CD4-positive, alpha-beta T cell treated with Interleukin-4 for 4 hours (primary cell): ENCODE measurements at places on chromosomes 16 and 17.

GRCh38 chr17:74354123-74354522 lies 7.5 kb downstream of the BTBD17 start:
- peak; percentile 37 for DNase-seq

DNA sequence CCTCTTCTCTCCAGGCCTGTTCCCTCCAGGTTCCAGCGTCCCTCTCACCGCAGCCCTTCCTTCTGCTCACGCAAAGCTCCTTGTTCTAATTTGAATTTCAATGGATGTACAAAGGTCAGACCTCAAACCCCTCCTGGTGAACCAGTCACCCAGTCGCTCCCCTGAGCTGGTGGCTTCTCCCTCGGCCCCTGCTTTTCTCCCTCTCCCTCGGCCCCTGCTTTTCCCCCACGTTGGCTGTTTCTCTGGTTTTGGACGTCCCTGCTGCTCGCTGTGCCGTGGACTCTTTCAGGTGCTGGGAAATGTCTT lies 8.6 kb upstream of the MSLN start:
- DNase-seq: no peak

DNA sequence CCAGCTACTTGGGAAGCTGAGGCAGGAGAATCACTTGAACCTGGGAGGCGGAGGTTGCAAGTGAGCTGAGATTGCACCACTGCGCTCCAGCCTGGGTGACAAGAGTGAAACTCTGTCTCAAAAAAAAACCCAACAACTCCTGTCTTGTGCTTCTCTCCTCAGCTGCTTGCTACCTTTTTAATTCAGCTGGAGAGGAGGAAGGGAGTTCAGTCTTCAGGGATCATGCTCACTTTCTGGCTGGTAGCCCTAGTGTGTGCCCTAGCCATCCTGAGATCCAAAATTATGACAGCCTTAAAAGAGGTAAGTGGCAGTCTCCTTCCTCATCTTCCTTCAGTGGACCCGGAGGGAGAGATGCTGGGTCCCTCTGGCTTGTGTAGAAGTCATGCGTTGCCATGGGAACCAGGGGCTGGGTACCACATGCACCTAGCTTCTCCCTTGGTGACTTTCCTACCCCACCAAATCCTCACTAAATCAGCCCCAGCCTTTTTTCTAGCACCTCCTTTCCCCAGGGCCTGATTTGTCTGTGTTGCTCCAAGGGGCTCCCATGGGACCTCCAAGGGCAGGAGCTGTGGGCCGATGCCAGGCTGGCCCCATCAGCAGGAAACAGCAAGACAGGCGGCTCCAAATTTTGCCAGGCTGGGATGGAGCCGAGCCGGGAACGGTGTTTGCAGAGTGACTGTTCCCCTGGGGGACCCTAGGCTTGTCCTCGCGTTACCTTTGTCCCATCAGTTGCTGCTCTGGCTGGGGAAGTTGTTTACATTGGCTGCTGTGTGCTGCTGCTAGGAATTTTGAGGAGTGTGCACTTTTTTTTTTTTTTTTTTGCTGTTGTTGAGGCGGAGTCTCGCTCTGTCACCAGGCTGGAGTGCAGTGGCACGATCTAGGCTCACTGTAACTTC lies 65.2 kb downstream of the ABCC1 start:
- DNase-seq: no peak

GRCh38 chr17:3994221-3994576 lies 30.0 kb upstream of the ATP2A3 start:
- no peak for DNase-seq

DNA sequence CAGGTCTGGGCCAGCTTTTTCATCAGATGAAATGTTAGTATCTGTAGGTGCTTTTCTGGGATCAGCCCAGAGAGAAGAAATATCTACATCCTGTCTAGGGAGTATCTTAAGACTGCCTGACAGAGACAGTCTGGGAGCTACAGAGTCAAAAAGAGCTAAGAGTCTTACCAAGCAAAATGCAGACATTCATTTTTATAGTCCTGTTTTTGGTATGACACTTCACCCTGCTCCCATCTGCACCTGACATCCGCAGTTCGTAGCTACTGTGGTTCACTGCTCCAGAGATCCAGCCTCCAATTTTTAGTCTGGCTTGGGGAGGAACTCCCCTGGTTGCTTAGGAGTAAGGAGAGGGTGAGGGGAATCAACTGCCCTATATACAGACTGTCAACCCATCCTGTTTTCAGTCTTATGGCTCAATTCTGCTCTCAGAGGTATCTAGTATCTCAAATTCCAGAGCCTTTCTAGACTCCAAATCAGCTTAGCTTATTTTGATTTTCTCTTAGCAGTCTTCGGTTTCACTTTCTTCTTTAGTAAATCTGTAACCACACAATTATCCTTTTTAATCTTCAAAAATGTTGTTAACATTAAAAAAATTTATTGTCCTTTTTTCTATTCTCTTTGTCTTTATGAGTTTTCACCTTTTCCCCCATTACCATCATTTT lies 97.8 kb downstream of the TMEM100 start:
- DNase-seq: no peak

DNA sequence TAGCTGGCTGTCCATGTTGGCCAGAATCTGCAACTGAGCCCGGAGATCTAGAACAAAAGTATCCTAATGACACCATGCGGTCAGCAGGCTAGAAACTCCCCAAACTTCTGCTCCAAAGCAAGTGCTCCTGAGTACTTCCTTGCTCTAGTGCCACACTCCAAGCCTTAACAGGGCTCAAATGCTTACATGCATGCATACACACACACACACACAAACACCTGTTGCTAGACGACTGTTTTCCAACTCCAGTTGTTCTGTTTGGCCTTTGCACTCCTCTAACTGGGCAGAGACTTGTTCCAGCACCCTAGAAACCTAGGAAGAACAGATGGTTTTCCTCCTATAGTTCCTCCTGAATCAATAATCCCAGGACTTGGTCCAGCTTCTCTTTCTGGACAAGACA lies 7.7 kb upstream of the ALDOC start:
- no peak for DNase-seq

GRCh38 chr17:58377661-58378060 lies 25.7 kb upstream of the SUPT4H1 start:
- DNase-seq: no peak

DNA sequence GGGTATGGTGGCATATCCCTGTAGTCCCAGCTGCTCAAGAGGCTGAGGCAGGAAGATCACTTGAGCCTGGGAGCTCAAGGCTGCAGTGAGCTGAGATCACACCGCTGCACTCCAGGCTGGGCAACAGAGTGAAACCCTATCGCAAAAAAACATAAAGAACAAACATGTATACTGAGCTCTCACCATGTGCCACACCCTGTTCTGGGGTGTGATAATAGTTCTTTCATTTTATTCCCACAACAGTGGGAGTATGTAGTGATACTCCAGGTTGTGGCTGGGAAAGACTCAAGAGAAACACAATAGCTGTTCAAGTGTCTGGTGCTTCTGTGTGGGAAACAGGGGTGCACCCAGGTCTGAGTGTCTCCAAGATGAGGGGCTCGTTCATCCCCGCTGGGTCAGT lies 90.7 kb downstream of the SOCS1 start:
- no peak for DNase-seq

DNA sequence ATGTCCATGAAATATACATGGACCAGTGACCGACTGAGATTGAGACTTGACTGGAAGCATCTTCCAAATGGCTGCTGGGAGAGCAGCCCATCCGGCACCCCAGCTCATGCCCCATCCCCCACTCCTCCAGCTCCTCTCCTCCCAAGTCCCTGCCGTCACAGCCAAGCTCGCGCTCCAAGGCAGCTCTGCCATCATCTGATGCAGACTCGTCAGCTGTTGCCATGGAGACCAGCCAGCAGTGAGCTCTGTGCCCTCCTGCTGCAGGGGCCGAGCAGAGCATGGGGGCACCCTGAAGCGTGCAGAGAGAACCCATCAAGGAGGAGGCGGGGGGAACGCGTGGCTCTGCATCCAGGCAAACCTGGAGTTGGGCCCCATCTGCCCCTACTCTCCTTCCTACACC lies 74.5 kb upstream of the TNRC6C start:
- no peak for DNase-seq

- no peak for DNase-seq
Observed at GRCh38 chr17:70661342-70662222, 492.2 kb downstream of the KCNJ2 start.

GRCh38 chr16:27398894-27399853 lies 2.8 kb upstream of the IL21R start:
- DNase-seq: no peak

DNA sequence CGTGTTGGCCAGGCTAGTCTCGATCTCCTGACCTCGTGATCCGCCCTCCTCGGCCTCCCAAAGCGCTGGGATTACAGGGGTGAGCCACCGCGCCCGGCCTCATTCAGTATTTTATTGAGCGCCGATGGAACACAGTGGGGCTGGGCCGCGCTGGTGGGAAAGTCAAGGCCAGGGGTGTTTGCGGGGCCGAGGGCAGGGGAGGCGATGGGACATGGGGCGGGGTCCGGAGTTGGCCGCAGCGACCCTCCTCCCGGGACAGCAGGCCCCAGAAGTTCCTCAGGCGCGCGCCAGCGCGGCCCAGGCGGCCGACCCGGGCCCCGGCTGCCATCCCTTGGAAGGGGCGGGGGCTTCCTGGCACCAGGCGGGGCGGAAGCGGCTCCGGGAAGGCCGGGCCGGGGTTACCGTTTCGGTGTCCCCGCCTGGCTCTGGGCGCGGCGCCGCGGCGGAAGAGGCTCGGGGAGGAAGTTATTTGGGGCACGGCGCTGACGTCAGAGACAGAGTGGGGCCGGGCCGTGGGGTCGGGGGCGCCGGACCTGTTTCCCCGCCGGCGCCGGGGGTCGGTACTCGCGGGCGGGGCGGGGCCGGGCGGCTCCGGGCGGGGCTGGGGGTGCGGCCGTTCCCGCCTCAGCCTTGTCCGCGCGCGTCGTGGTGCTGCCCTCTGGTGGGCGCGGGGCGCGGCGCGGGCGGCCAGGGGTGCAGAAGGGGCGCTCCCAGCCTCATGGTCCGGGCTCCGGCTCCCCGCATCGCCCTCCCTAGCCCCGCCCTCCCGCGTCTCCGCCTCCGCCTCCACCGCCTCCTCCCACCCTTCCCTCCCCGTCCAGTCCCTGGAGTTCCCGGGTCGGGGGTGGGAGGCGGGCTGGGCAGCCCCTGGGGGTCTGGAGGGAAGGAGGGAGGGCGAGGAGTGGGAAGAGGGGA lies 952 bp upstream of the PRSS27 start:
- peak; percentile 82 for DNase-seq

DNA sequence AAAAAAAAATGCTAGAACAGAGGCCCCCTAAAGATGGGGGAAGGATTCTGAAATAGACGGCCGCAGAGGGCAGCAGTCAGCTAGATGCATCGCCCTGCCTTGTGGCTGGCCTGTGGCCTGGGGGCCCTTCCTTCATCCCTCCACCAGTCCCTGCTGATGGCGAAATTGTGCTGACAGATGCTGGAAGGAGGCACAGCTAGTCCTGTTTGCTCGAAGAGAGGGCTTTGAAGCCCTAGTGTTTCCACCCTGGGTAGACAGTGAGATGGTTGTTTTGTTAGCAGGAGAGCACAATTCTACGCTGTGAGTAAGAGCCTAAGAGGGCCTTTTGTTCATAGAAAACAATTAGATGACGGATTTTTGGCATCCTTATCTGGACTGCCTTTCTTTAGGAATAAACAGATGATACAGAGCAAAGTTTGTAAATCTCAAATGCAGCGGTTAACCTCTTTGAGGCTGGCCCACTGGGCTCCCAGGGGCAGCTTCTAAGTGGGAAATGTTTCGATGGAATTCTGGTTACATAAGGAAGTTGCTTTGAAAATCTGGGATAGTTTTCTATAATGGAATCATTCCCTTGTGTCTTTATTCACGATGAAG lies 23.0 kb downstream of the VPS35L start:
- DNase-seq: no peak

DNA sequence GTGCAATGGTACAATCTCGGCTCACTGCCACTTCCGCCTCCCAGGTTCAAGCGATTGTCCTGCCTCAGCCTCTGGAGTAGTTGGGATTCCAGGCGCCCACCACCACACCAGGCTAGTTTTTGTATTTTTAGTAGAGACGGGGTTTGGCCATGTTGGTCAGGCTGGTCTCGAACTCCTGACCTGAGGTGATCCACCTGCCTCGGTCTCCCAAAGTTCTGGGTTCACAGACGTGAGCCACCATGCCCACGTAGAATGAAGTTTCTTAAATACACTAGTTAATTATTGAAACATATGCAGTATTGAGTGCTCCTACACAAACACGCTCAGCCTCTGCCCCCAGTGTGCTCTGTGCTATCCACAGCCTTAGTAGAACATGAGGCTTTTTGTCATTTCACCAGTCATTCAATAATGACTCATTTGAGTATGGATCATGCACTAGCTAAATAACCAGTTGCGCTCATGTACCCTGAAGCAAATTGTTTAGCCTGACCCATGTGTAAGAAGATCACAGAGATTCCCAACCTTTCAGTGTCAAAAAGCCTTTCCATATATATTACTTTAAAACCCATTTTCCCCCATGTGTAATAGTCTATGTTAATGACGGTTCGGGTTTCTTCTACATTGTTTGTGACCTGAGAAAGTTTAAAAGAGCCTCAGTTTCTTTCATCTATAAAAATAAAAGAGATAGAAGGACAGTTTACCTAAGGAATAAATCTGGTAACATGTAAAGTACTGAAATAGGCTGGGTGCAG lies 49.7 kb downstream of the TUBD1 start:
- peak; percentile 85 for DNase-seq

DNA sequence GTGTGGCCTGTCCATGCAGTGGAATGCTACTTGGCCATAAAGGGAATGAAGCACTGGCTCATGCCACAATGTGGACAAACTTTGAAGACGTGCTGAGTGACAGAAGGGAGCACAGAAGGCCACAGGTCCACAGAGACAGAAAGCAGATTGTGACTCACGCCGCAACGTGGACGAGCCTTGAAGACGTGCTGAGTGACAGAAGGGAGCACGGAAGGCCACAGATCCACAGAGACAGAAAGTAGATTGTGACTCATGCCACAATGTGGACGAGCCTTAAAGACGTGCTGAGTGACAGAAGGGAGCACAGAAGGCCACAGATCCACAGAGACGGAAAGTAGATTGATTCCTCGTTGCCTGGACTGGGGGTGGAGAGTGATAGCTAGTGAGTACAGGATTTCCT lies 19.2 kb downstream of the ZC3H18 start:
- DNase-seq: peak; percentile 16

- DNase-seq: no peak
Observed at GRCh38 chr17:50022463-50023130, 27.6 kb upstream of the DLX3 start.

DNA sequence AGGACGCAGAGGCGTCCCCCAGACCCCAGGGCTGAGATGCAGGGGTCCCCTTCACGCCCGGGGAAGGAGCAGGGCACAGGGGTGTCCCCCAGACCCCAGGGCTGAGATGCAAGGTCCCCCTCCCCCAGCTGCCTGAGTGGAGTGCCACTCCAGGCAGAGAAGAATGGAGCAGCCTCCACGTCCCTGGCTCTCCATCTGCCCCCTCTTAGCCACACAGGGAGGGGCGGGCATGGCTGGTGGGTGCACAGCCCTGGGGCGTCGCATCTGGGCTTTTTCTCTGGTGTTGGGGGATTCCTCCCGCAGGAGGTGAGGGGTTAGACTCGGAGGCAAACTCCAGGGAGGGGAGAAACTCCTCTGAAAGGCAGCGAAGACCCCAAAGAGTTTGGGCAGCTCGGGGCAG lies 17.5 kb downstream of the CIBAR2 start:
- DNase-seq: no peak

- no peak for DNase-seq
Observed at GRCh38 chr16:87560428-87561199, 41.7 kb upstream of the JPH3 start.
